CD4-positive, alpha-beta memory T cell (primary cell): ENCODE measurements at places on chromosomes 3 and 15.

DNA sequence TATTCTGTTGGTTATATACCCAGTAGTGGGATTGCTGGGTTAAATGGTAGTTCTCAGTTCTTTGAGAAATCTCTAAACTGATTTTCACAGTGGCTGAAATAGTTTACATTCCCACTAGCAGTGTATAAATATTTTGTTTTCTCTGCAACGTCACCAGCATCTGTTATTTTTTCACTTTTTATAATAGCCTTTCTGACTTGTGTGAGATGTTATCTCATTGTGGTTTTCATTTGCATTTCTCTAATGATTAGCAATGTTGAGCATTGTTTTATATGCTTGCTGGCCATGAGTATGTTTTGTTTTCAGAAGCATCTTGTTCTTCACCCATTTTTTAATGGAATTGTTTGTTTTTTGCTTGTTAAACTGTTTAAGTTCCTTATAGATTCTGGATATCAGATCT, 612.7 kb upstream of the SGO1 start:
- no peak for DNase-seq

DNA sequence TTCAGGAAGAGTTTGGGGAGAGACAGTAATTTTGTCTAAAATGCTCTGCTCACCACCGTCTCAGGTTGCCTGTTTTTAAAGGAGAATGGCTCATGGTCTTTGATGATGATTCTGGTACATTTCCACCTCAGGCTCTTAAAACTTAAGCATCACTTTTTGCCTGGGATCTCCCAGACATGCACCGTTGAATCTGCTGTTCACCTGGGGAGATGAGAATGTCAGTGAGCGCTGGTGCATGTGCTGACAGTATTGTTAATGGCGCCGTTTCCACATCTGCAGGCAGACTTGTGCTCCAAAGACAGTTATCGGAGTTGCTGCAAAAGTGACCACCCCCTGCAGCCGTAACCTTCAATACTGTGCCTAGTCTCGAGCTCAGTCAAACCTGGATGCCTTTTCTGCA, 219.0 kb upstream of the TPM1 start:
- DNase-seq, result no peak

DNA sequence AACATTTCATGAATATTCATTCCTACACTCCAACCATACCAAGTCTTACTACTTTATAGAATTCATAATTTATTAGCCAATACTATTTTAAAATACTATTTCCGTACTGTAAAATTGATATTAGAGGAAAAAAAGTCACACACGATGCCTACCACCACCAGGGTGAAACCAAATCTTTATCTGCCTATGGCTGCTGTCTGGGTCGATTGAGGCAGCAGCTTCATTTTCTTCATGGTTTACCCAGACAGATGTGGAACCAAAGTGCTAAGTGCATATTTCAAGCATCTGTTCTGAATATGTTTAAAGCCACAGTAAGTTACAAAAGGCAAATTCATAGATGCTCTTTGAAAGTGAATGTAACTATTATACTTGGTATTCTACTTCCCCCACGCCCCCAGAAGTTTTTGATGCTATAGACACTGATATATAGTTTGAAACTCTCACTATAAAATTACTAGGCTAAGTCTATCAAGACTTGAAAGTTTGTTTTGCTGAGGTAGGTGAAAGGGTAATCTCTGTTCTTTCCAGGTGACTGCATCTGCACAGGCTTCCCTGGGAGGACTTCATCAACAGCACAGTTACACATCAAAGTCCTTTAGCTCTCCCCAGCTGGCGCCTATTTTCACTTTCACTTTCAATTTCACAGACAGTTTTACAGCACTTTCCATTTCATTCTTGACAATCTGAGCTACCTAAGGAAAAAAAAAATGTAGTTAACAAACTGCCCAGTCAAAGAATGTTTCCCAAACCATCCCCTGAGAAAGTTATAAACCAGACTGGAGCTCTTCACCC, 113.9 kb downstream of the POLQ start:
- peak; percentile 77 for DNase-seq

GRCh38 chr3:162302983-162303624, 806.5 kb downstream of the OTOL1 start:
- no peak for DNase-seq

GRCh38 chr3:190381441-190381840, 6.5 kb upstream of the CLDN16 start:
- no peak for DNase-seq

DNA sequence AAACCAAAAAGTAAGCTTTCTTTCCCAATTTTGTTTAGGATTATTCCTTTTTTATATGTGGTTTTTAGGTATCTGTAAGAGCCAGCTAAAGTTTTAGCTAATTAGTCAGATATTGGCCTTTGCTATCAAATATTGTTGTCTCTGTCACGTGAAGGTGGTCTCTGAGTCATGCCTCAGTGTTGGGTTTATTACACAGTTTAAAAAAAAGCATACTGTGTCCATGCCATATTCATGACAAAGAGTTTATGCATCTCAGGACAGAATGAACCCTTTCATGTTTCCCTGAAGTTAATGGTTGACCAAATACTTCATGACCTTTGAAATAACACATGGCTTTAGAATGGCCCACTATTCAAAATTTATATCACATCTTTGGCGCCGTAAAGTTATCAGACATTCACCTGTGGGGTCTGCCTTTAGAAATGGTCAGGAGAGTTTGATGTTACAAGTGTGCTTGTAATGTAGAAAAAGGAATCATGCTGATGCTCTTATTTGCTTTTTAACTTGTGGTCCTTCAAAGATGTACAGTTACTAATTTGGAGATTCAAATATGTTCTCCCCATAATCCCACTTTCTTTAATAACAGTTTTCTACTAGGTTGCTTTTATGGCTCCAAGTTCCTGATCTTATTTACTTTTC, 101.5 kb downstream of the MYRIP start:
- no peak for DNase-seq

DNA sequence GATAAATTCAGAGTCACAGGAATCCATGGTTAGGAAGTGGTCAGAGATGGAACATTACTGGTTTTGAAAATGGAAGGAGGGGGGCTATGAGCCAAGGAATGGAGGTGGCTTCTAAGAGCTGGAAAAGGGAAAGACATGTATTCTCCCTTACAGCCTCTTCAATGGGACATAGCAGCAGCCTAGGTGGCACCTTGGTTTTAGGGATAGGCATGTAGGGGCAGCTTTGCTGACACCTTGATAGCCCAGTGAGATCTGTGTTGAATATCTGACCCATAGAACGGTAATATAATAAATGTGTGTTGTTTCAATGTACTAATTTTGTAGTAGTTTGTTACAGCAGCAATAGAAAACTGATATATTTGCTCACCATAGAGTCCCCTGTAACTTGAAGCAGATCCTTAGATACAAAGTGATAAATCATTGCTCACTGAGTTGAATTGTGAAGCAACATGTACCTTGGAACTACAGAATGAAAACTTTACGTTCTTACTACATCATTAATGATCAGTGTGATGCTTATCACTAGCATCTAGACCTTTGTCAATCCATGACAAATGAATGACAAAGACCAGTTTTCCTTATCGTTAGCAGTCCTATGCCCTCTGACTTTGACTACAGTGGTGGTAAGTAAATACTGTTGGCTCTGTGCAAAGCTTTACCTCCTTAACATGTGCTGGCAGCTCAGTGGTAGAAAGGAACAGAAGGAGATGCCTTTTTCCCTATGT, 53.8 kb downstream of the TMEM45A start:
- no peak for DNase-seq

DNA sequence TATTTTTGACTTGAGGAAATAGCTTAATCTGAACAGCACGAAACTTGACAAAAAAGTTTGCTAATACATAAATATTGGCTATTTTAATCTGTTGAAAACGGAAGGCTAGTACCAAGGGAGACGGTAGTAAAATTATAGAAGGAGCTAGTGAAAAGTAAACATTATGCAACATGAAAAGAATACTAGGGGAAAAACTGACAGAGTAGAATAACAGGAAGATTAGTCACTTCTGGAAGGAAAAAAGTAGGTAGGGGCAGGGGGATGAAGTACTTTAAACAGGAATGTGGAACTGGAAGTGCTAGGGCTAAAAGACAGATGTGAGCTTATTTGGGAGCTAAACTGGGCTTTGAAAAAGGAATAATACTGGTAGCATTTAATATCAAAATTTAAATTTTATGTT, 60.1 kb downstream of the MBNL1 start:
- no peak for DNase-seq

GRCh38 chr15:67080900-67081431, 15.6 kb downstream of the SMAD3 start:
- DNase-seq, result no peak

DNA sequence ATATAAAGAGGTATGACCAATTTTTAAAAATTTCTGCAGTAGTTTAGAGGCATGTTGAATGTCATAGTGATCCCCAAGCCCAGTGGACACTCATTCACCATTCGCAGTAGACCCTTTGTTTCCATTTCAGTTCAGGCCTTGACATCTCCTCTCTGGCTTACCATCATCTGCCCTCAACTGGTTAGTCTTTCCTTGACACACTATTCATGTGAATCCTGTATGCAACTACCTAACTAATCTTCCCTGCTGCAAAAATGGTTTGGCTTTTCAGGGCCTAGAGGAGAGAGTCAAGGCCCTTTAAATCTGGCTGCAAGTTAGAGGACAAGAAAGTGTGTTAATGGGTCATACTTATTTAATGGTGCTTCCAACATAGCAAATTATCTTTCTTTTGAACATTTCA, 10.9 kb downstream of the APH1B start:
- no peak for DNase-seq

DNA sequence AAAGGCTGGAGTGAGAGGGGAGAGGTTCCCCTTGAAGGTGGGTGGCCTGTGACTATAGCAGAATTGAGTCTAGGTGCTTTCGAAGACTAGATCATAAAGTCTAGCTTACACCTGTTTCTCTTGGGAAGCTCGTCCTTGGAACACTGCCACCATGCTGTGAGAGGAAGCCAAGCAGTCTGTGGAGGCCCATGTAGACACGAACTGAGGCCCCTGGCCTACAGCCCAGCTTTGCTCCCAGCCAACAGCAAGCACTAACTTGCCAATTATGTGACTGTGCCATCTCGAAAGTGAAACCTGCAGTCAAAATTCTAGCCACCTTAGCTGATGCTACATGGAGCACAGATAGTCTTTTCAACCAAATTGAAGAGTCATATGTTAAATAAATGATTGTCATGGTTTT, 190.5 kb upstream of the NECTIN3 start:
- DNase-seq, result no peak

DNA sequence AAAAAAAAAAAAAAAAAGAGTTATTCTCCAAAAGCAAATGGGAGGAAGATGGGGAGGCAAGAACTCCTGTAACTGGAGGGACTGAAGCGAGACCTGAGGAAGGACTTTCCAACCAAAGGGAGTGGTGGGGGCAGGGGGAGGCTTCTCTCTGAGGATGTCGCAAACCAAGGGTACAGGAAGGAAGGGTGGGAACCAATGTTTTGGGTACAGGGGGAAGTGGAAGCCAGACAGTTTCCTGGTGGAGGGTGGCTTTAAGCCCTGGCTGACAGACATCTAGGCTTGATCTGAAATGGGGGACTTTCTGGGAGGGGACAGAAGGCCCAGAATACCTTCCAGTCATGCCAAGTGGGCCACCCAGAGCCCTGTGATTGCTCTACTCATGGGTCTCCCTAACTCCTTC, 27.0 kb downstream of the VIPR1 start:
- DNase-seq, result peak; percentile 35

GRCh38 chr3:73203101-73203500, 141.6 kb downstream of the EBLN2 start:
- no peak for DNase-seq

GRCh38 chr3:26703519-26703918, 80.9 kb downstream of the LRRC3B start:
- DNase-seq, result no peak

GRCh38 chr15:86055688-86056087, 24.0 kb upstream of the AGBL1 start:
- DNase-seq, result no peak

DNA sequence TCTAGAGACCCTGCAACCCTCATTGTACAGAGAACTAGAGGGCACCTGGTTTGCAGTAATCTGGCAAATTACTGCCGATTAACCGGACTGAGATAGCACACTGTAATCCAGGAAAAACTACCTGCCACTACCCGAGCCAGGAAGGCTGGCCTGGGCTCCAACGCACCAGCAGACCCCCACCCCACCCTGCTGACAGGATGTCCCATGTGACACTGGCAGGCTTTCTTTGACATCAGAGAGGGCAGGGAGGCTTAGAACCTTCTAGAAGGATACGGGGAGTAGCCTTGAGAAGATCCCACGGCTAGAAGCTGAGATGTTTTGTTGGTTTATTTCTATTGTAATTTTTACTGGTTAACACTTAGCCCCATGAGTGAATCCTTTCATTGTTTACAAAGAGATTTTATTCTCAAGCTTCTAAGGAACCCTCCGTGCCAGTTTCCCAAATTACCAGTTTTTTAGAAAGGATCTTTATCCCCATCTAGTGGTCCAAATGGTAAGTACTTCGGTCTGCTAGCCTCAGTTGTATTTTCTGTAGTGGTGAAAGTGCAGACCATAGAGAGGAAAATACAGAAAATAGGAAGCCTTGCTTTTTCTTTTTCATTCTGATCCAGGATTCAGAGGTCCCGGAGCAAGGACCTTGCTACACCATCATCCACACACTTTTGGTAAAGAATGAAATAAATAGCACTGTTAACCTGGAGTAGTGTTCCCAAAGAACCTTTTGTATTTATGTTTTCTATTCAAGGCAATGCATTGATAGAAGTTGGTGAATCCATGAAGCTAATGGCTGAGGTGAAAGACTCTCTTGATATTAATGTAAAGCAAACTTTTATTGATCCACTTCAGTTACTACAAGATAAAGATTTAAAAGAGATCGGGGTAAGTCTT, 81.9 kb upstream of the ADAMTSL3 start:
- no peak for DNase-seq

GRCh38 chr3:109021556-109021955, 67.9 kb upstream of the GUCA1C start:
- DNase-seq, result no peak

- no peak for DNase-seq
These were observed 243.9 kb upstream of the AGTR1 start for GRCh38 chr3:148453781-148454191.
